ENCODE measurements at places on chromosomes 11 and 22.
A peak's percentile ranks its signal among the peaks of the same experiment; 100 is the strongest.

DNA sequence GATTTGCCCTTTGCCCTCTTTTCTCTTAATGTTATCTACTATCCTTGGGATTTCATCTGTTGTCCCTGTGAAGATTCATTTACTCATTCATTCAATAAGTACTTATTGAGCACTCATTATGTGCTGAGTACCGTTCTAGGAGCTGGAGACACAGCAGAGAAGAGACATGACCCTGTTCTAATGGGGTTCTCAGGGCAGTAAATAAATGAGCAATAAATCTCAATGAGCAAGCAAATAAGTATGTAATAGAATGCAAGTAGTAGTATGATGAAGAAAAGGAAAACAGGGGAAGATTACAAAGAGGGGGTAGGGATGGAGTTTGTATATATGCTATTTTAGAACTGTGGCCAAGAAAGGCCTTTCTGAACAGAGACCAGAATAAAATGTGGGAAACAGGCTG, 34.2 kb upstream of the NRIP3 start:
- DNase-seq, result no peak

GRCh38 chr11:80451105-80451504, 1010.3 kb upstream of the TENM4 start:
- DNase-seq, result no peak

GRCh38 chr11:65958774-65959420, 2.6 kb upstream of the SART1 start:
- DNase-seq, result no peak

- no peak for DNase-seq
These were observed 22.9 kb downstream of the MS4A6E start for GRCh38 chr11:60349990-60350389.

DNA sequence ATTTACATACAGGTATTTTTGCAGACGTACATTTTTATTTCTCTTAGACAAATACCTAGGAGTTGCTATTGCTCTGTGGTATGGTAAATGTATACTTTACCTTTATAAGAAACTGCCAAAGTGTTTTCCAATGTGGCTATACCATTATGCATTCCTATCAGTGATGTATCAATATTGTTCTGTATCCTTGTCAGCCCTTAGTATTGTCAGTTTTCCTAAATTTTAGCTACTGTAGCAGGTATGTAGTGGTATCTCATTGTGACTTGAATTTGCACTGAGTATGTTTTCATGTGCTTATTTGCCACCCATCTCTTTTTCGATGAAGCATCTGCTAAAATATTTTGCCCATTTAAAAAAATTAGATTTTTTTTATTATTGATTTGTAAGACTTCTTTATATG, 37.0 kb downstream of the CLPB start:
- no peak for DNase-seq

GRCh38 chr22:48943567-48944432, 883.9 kb downstream of the BRD1 start:
- DNase-seq, result peak; percentile 32

DNA sequence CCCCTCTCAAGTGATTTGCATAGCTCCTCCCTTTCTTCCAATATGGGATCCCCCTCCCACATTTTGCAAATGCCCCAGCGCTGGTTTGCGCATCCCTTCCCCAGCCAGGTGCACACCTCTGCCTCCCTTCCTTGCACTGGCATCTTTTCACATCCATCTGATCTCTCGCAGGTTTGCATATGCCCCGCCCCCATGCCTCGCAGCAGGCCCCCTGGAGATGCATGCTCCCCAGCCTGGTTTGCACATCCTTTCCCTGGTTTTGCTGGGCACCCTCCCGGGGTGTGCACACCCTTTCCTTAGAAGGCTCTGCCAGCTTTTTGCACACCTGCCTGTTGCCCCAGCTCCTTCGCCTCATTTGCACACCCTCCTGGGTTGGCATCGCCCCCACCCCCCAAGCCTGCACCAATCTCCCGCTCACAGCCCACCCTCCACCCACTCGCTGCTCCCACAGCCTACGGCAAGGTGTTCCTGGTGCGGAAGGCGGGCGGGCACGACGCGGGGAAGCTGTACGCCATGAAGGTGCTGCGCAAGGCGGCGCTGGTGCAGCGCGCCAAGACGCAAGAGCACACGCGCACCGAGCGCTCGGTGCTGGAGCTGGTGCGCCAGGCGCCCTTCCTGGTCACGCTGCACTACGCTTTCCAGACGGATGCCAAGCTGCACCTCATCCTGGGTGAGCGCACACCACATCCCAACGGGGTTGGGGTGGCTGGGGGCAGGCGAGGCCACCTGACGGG, 917 bp downstream of the RPS6KA4 start:
- DNase-seq, result peak; percentile 34

GRCh38 chr11:95378111-95378510, 147.1 kb upstream of the SESN3 start:
- DNase-seq, result peak; percentile 29

DNA sequence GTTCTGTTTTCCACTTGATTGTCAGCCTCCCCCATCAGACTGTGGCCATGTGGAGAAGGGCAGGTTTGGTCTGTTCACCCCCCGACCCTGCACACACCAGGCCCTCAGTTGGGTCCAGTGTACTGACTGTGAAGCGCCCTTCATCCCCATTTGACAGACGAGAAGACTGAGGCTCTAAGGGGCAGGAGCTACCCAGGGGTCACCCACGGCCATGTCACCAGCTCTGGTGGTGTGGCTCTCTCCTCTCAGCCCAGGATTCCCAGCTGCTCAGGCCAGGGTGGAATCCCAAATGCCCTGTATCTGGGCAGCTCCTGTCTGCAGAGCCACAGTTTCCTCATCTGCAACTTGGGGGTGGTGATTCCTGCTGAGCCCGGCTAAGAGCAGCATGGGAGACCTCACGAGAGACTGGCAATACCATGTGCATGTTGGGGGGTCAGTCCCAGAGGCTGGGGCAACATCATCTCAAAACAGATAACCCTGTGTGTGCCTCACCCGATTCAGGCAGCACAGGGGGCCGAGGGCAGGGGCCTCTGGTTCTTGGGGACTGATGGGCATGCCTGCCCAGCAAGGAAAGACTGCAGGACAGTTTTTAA, 46.6 kb downstream of the MN1 start:
- no peak for DNase-seq

DNA sequence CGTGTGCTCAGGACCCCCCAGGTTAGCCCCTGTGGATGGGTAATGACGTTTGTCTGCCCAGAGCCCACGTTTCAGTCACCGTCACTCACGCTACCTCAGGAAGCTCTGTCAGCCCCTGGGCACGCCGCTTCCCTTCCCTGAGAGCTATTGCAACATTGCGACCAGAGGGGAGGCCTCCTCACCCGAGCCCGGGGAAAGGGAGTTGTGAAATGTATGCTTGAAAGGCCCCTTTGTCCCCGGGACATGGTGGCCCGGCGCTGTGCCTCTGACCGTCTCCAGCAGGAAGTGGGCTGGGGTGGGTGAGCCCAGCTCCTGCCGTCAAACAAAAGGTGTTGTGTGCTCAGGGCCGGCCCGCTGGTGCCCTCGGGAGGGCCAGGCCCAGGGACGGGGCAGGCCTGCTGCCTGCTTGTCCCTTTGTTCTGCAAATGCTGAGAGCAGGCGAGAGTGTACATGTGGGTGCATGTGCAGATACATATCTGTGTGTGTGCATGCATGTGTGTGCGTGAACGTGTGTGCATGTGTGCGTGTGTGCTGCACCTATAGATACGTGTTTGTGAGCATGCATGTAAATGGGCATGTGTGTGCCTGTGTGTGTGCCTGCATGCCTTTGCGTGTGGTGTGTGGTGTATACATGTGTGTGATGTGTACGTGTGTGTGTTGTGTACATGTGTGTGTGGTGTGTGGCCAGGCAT, 1125.0 kb downstream of the BRD1 start:
- peak; percentile 17 for DNase-seq
